ENCODE measurements at places on chromosomes 2 and 18.

- DNase-seq = no peak
Observed at GRCh38 chr2:241804326-241805229, 4.4 kb upstream of the NEU4 start.

GRCh38 chr2:120958623-120959366, 223.1 kb downstream of the GLI2 start:
- DNase-seq = no peak

DNA sequence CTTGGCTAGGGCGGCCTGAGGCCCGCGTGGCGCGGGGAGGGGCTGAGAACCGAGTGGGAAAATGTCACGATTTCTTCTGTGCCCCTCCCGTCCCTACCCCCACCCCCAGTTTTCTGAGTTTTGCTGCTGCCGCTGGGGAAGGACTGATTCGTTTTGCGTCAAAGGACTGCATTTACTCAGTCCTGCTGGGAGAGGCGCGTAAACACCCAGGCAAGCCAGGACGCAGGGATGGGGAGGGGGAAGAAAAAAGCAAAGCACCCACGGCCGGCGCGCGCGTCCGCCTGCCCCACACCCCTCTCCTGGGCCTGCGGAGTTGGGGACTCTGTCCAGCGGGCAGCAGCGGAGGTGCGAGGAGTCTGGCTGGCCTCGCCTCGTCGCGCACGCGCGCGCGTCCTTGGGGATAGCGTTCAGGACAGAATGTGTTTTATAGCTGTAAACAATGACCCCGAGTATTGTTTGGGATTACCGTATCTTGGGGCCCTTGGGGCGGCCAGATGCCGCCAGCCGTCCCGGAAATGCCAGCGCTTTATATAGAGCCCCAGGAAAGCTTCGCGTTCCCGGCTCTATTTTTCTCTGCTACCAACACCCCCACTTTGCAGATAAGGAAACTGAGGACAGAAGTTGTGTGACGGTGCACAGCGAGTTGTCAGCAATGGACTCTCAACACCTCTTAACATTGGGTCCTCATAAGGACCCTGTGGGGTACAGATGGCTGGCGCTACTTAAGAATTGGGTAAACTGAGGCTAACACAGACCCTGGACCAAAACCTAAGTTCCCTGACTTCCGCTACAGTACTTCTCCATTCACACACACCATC, 1.7 kb upstream of the FOSL2 start:
- DNase-seq = no peak

DNA sequence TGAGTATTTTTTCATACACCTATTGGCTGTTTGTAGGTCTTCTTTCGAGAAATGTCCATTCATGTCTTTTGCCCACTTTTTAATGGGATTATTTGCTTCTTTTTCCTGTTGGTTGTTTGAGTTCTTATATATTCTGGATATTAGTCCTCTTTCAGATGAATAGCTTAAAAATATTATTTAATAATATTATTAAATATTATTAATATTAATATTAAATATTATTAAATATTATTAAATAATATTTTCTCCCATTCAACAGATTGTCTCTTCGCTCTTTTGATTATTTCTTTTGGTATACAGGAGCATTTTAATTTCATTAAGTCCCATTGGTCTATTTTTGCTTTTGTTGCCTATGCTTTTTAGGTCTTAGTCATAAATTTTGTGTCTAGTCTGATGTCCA, 361.9 kb downstream of the TSN start:
- DNase-seq = no peak

All from activated T-cell treated with anti-CD3 and anti-CD28 coated beads for 4 hours (primary cell).